Skin of body (tissue), 3 donors: ENCODE measurements at places on chromosomes 12 and 14.

DNA sequence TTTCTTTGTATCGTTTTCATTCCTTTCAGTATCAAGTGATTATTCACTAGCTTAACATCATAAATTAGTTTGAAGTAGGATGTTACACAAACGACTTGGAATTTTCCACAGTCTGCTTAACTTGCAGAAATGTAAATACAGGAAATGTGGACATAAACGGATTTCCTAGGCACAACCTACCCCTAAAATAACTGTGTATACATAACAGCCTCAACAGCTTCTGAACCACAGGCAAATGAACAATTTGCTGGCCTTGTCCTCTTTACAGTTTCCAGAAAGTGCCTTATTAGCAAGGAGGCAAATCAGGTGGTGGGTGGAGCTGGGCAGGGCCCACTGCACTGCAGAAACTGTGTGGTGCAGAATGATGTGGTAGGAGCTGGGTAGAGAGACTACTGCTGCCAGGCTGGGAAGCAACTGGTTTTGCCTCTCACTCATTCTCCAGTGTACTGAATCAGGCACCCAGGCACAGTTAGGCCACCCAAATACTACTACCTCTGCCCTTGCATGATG lies 14.1 kb downstream of the DRAM1 start:
- DNase-seq: no peak

DNA sequence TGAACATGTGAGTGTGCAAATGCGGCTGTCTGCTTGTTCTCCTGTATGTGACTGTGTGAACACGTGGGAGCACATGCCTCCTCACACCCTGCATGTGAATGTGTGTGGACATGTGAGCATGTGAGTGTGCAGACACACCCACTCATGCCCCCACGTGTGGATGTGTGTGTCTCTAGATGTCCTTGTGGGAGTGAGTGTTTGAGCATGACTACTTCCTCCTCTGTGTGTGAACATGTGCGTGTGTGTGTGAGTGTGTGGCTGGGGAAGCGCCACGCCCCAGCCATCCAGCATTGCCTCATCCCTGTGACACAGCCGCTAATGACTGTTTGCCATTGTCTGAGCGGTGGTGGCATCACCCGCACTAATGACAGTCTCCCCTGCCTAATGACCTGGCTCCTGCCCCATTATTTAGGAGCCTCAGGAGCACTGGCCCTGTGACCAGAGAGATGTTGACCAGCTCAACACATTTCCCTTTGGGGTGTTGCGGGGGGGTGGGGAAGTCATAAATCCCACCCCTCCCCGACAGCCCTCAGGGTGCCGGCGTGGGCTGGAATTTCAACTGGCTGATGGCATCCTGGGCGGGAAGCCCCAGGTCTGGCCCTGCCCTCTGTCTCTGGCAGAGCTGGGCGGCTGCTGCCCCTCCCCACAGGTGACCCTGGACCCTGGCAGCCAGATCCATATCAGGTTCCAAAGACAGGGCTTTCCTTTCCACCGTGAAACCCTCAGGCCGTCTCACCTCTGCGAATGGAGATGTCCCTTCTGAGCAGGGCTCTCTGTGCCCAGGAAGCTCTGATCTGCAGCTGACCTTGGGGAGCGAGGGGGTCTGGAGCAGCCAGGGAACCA lies 11.5 kb upstream of the KRT80 start:
- DNase-seq: peak; percentile 64

GRCh38 chr12:52645120-52645761 lies 6.8 kb downstream of the KRT2 start:
- DNase-seq: no peak

DNA sequence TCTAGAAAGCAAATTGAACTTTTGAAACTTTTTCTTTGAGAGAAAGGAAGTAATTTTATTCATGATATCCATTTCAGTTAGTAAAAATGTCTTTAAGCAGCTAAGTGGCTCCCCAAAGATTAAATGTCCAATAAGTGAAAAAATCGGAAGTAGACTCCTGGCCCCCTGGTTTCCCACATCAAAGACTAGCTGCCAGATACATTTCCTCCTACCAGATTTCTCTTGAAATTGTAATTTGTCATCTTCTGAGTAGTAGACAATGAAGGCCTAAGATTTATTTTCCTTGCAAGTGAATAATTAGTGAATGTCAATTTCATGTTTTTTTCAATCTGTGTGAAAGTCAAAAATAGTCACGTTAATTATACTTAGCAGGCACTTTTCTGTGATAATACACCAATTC lies 321.9 kb downstream of the SYT1 start:
- DNase-seq: no peak

- no peak for DNase-seq
Observed at GRCh38 chr12:27109334-27110028, 27.1 kb upstream of the C12orf71 start.

DNA sequence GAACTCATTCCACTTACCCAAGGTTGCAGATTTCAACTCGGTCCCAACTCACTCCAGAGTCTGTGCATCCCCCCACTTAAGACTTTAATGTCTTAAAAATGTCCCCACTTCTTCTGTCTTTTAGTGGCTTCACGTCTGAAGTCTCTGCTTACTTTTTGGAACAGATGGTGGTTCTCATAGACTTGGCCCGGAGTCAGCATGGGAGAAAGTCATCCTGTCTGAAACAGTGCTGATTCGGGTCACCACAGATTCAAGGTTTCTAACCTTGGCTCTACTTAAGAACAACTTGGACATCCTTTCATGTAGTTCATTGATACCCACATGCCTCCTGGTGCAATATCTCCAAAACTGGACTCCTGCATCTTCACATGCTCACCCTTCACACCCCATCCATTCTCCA lies 26.0 kb downstream of the CHST11 start:
- DNase-seq: no peak

- DNase-seq: peak; percentile 69
Observed at GRCh38 chr14:56422221-56422620, 157.4 kb upstream of the TMEM260 start.

- DNase-seq: peak; percentile 2
Observed at GRCh38 chr12:2892246-2892645, 1.6 kb downstream of the TULP3 start.

- peak; percentile 10 for DNase-seq
Observed at GRCh38 chr12:62484233-62484632, 17.6 kb downstream of the MON2 start.

GRCh38 chr12:24759155-24759554 lies 189.7 kb downstream of the BCAT1 start:
- DNase-seq: no peak

DNA sequence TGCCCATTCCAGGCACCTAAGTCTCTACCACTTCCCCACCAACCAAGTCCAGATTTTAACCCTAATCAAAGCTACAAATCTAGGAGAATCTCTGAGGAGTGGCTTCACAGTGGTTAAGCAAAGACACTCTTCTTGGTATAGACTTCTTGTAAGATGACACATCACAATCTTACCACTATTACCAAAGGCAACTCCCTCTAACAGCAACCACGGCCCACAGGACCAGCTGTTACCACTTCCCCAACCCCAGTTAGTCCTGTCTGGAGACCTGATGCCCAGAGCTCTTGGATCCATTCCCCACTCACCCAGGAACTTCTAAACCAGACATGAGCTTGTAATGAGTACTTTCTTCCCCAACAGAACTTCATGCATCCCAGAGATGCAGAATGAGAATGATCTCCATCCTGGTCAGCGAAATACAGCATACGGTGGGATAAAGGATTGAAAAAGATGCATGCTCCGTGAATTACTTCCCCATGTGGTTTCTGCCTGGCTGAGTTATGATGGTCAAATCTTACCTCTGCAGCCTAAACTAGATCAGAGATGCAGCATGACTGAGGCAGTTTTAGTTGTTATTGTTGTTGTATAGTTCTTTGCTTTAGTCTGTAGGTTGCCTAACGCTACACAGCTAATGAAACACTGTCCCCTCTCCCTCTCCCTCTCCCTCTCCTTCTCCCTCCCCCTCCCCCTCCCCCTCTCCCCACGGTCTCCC lies 87.7 kb upstream of the FOXN3 start:
- DNase-seq: no peak

DNA sequence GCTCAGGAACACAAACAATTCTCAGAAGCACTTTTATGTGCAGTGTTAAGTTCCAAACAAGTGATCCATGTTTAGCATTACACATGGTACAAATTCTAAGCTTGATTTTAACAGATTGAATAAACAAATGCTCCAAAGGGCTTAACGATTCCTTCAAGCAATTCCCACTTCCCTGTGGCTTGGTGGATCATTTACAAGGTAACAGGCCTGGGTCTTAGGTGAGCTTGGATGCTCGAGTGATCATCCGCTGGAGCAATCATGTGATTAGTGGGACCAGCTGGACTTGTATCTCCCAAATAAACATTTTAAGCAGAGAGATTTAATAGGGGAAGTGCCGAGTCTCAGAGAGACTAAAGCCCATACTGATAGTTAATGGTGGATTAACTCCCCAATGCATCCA lies 70.7 kb downstream of the CALM1 start:
- DNase-seq: no peak

GRCh38 chr14:75050852-75051555 lies at the start of gene MLH3:
MLH3 (minus strand) TSS chr14:75051467; CDS start chr14:75049655, 1,812 bp downstream.
- DNase-seq: peak; percentile 72

DNA sequence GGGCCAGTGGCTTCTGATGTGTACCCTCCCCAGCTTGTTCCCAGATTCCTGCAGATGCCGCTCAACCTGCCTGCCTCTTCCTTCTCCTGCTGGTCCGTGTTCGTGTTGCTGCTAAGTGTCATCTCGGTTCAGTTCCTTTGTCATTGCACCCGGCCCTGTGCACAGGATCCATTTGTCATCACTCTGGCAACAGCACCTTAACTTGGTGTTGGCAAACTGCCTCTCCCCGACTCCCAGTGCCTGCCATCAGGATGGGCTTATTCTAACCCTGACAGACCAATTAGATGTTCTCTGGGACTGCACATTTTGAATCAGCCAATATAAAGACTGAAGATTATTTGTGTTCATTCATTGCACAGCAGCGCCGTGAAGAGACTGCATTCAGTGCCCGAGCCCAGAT lies 73.3 kb downstream of the CCDC92 start:
- DNase-seq: no peak

DNA sequence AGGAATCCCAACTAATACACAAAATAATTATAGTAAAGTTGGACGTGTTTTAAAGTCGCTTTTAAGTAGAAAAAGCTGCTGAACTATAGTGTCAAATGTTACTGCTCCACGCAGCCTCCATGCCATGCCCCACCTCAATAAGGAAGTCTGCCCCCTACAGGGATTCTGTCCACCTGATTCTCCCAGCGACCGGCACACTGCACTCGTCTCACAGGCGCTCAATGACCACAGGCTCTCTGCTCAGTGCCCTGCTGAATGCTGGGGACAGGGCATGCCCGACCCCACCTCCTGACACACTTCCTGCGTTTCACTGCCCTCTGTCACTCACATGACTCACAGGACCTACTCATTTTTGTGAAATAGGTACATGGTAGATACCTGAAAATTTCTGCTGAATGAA lies 48.9 kb downstream of the BDKRB1 start:
- DNase-seq: no peak

GRCh38 chr14:67532606-67532997 lies 488 bp upstream of the PLEKHH1 start:
- no peak for DNase-seq

- no peak for DNase-seq
Observed at GRCh38 chr14:98707522-98707921, 564.5 kb downstream of the BCL11B start.

DNA sequence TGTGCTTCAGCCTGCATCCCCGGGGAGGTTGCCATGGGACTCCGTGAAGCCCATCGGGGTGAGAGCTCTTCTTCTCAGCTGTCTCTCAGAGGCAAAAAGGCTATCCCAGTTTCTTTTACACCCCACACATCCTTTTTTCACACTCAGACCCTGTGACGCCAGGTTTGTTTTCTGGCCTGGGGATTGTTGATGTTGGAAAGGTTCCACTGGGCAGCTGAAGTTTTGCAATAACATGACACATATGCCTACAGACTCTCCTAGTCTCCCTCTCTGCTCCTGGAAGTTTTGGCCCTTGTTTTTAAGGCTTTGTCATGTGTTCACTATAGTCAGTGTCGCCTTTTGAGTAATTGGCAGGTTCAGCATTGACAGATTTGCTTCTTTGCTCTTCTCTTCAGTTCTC lies 118.6 kb downstream of the SMOC1 start:
- DNase-seq: no peak

DNA sequence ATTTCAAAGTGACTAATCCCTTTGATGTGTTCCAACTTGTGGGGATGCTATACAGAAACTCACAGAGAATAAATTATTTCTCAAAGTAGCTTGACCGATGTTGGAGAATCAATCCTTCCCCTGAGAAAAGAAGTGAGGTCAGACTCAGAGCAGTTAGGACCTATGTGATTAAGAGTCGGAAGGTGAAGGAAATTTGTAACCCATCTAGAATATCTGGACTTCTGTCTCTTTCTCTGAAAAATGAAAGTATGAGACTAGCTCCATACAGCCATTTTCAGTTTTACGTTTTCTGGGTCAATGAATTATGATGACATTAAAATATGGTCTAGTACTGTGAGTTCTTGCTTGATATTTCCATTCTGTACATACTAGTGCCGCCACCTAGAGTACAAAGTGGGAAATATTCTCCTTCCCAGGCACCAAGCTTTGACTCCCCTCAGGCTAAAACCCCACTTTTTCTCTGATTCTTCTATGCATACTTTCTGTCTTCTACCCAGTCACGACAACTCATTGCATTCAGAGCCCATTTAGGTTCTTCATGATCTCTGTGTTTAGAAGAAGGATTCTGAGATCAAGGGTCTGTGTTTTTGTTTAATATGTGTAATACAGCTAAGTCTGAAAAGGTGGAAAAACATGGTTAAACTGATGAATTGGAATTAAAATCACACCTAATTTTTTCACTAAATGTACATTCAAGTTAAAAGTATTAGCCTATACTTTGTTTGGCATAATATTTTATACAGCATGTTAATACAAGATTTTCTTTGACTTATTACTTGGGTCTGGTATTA lies 6.9 kb upstream of the NTS start:
- DNase-seq: peak; percentile 43

DNA sequence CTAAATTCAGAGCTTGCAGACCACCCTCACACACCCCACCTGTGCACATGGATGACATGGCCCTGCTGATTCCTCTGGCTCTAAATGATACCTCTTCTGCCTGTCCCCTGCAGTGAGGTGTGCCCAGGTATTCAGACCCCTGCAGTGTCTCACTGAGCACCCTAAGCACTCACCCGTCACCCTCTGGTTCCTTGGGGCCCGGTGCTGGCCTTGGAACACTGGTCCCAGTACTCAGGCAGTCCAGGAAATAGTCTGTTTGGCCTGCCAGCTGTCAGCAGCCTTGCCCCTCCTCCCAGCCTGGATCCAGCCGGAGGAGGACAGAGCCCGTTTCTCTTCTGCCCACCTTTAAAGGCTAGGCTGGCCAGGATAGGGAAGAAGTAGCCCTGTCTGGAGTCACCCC lies 44.9 kb downstream of the ESRRB start:
- no peak for DNase-seq

DNA sequence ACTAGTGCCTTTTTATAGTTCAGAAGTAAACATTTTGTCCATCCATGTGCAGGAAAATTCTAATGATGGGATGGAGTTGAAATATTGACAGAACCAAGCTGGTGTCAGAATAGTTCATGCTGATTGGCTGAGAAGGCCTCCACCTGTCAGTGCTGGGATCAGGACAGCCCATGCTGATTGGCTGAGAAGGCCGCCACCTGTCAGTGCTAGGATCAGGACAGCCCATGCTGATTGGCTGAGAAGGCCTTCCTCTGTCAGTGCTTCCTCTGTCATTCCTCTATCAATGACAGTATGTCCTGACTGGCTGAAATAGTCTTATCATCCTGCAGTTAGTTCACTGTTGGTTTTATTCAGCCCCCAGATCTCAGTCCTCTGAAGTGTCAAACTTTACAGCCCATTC lies 95.7 kb downstream of the PPP2R5C start:
- no peak for DNase-seq
